ENCODE measurements at places on chromosomes 1 and 21.

GRCh38 chr1:245788269-245788668 is 633.5 kb downstream of the KIF26B start:
- DNase-seq: no peak

DNA sequence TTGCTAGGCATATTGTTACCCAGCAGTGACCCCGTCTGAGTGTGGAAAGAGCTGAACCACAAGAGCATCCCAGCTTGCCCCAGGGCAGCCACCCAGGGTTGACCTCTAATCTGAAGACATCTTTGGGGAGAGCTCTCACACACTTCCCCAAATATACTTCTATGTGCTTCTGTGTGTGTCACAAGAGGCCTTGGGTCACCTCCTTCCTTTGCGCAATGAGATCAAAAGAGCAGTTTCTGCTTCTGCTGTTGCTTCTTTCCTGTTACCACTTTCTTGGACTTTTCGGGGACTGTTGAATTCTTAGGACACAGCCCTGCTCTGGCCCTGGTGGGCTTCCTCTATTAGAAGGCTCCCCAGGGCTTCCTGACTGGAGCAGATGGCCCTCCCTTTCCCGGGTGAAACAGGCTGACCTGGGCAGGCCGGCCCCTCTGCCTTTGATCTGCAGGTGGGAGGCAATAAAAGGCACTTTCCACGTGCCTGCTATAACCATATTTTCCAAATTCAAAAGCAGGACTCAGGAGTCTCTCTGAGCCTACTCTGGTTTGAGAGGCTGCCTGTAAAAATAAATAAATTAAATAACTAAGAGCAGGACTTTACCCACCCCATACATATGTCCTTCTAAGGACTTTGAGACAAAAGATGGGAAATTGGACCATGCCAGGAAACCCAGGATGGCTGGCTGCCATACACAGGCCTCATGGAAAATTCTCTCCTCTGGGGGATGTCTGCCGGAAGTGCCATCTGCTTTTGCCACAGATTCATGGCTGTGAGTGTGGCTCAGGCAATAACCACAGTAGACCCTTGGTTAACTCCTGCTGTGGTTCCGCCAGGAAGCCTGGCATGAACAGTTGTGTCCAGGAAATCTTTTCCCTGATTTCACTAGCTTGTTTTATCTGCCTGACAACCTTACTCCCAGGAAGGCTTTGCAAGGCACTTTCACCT is 28.3 kb upstream of the RCSD1 start:
- peak; percentile 83 for DNase-seq

DNA sequence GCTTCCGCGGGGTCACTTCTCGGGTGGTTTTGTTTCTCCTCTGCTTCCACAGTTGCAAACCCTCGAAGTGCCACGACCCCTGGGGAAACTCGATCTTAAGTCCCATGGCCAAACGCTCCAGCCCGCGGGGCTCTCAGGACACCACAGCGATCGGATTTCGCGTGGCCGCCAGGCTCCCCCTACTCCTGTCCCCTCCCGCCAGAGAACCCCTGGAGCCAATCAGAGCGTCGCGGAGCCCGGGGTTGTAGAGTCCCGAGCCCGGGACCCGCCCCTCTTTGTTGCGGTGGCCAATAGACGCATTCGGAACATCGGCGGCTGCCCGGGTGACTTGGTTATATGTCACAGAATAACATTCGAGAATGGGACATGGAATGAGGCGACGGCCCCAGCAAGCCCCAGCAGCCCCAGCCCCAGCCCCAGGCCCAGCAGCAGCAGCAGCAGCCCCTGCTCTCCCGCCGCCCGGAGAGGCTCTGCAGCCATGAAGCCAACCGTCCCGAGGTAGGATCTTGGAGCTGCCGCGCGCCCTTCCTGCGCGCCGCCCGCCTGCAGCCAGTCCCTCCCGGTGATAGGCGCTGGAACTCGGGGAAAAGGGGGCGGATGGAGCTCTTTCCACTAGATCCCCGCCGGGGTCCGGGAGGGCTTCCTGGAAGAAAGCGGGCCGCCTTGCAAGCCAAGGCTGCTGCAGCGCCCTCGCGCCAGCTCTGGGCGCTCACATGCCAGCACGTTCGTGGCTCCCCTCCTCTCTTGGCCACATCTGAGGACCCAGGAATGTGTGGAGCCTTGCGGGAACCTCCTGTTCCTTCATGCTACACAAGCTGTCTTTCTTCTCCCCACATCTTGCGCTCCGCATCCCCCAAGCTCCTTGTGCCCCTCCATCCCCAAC is at the start of gene VASH2:
Gene VASH2, plus strand, starts transcription at position 299 of the 883 bp plus-strand sequence. CDS start 1,002 bp downstream, outside the sequence.
- peak; percentile 83 for DNase-seq

- no peak for DNase-seq
These were observed 126.7 kb downstream of the GDAP2 start for GRCh38 chr1:117802531-117803257.

- DNase-seq: no peak
These were observed 2.7 kb upstream of the FDPS start for GRCh38 chr1:155305881-155306391.

DNA sequence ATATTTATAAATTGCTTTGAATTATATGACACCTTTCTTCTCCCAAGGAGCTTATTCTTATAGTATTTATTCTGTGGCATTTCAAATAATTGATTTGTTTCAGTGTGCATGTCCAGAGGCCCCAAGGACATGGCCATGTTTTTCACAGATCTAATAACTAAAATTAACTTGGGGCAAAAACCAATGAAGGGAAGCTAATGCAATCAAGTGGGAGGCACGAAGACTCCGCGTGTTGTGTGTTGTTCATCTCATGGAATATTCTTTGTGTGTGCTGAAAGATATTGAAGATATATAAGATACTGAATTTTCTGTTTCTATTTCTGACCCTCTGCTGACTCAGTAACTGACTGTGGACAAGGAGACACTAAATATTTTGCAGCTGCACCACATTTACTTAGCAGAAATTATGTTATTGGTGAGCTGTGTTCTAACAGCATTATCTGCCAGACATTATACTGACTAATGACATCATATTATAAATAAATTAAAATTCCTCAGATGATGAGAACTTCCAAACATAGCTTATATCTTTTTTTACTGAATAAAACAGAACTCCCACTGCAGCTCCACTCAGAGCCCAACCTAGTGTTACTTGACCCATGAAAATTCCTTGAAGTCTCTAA is 519.3 kb upstream of the CXADR start:
- no peak for DNase-seq

- no peak for DNase-seq
These were observed 16.9 kb upstream of the PIK3CD start for GRCh38 chr1:9634582-9634981.

GRCh38 chr21:16124378-16125138 is 394.8 kb downstream of the USP25 start:
- no peak for DNase-seq
